ENCODE measurements at places on chromosomes 3 and 15.

DNA sequence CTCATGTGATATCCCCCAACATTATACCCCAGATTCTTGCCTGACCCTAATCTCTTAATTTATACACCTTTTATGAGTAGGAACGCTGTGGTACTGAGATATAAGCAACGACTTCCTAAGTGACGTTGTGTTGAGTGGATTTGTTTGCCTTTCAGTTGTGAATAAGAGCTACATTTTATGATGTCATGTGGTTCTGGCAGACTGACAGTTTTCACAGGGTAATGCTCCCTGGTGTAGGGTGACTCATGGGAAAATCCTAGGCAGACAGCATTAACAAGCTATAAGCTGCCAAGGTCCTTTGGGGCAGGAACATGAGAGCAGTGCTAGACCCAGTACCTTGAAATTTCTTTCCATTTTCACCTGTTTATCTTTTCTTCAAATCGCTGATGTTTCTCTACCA, 11.2 kb downstream of the C3orf52 start:
- no peak for DNase-seq

DNA sequence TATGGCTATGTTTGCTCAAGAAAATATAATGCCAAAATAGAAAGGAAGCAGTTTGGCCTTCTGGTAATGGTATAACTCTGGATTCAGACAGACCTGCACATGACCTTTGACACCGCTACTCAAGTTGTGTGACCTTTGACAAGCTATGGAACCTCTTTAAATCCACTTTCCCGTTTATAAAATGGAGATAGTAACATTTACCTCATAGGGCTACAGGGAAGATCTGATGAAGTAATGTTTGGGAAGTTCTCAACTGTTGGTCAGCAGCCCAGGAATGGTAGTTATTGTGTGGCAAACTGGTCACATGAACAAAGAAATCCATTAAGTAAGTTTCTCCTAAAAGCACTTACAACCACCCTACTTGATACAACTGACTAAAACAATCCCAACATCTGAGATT, 95.1 kb upstream of the PHLDB2 start:
- no peak for DNase-seq

GRCh38 chr3:183252973-183253527, at the start of gene B3GNT5:
TSS of gene B3GNT5 (plus strand) at chr3:183253253. CDS start at chr3:183269799, 16,546 bp downstream.
- peak; percentile 13 for DNase-seq

- no peak for DNase-seq
Observed at GRCh38 chr3:51948016-51948580, 5.9 kb downstream of the PARP3 start.

- no peak for DNase-seq
Observed at GRCh38 chr15:72176159-72176558, 21.4 kb downstream of the GRAMD2A start.

DNA sequence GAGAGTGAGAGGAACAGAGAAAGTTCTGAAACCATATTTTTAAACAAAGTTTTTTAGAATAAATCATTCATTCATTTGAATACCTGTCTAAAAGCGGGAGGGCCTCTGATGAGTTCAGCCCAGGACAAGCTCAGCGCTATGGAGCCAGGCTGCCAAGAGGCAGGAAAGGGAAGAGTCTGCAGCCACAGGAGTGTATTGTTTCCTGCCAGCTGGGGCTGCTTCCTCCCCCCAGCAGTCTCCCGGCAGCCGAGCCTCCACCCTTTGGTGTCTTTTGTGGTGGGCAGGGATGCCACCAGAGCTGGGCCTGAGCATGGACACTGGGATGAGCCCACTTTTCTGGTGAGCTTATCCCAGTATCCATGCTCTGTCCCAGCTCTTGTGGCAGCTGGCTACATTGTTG, 199.5 kb upstream of the TPRG1 start:
- no peak for DNase-seq

DNA sequence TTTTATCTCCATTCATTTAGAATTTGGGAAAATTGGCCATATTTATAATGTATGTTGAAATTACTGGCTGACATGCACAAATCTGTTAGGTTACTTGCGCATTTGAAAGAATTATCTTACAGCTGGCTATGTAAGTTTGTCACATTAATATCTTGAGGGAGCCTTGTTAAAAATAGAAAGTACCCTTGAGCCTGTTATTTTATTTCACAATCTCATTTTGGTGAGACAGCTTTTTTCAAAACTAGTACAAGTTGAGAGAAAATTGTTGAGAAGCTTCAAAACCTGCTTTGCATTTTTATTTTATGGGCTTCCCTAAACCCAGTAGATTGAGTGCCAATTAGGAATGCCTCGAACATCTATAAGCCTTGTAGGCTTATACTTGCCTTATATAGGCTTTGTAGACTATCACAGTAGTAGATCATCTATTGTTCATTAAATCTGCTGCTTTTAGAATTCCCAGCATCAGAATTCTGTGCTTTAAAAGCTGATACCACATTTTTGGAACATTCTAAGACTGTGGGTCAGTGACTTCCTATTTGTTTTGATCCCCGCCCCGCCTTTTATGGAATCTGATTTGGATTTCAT, 6.3 kb downstream of the IDH3A start:
- DNase-seq: no peak

DNA sequence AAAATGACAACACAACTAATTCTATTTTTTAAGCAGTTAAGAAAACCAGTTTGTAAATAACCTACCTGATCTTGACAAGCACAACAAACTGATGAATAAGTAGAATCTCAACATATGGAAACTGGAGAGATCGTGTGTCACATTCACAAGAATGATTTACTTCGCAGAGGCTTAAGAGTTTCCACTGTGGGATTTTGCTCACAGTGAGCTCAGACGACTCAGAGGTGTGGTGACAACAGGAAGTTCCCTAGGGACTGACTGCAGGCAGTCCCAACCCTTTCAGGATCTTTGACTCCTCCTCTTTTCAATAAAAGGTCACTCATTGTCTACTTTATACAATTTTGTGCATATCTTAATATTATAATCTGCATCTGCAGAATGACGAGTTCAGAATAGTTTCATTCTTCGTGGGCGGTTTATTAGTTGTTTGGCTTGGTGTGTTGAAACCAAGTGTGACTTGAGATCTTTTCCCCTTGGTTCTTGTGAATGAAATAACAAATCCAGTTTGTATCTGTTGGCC, at the start of gene LIPH:
Gene LIPH (minus strand): TSS at position 231 of the 520 bp plus-strand sequence. CDS start 117 bp downstream, at position 114.
- no peak for DNase-seq

GRCh38 chr3:127665586-127665985, 7.2 kb upstream of the ABTB1 start:
- DNase-seq: no peak

- no peak for DNase-seq
Observed at GRCh38 chr3:56055546-56055945, 412.7 kb downstream of the ERC2 start.
